CD4-positive, alpha-beta T cell (primary cell): ENCODE measurements at places on chromosomes 5 and 9.
A peak's percentile ranks its signal among the peaks of the same experiment; 100 is the strongest.

GRCh38 chr5:159504106-159504856 lies 174.0 kb upstream of the IL12B start:
- no peak for DNase-seq

DNA sequence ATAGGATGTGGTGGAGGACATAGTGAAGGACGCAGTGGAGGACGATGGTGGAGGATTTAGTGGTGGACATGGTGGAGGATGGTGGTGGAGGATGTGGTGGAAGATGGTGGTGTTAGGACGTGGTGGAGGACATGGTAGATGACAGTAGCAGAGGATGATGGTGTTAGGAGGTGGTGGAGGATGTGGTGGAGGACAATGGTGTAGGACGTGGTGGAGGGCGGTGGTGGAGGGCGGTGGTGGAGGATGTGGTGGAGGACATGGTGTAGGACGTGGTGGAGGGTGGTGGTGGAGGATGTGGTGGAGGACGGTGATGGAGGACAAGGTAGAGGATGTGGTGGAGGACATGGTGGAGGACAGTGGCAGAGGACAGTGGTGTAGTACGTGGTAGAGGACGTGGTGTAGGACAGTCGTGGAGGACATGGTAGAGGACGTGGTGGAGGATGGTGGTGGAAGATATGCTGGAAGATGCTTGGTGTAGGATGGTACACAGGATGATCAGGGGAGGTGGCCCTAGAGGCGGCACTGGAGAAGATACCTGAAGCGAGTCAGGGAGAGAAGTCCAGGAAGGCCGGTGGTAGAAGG lies 68.7 kb downstream of the S1PR3 start:
- no peak for DNase-seq

DNA sequence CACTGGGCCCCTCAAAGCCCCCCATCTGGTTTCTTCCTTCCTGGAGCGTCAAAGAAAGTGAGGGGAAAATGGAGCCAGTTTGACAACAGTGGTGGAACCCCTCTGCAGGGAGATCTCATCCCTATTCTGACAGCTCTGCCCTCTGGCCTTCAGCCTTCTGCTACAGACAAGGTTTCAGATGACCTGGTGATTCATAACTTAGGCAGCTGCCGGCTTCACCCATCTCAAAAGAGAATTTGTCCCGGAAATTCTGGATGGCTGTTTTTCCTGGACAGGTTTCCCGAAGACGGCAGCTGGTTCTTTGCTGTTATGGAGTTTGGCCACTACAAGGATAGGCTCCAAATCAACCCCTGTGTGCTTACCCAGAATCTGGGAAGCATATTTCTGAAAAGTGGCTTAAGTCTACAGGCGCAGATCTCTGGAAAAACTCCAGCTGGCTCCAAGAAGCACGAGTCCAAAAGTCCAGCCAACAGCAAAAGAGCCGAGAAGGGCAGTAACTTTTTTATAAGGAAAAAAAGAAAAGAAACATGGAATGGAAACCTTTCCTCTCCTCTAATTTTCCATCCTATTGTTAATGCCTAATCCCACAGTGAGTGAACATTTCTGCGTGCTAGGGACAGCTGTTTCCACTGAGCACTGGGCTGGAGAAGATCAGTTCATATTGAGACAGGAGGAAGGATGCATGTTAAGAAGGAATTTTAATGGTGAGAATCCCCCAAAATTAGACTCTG lies 54.5 kb downstream of the ZNF366 start:
- DNase-seq, result no peak

DNA sequence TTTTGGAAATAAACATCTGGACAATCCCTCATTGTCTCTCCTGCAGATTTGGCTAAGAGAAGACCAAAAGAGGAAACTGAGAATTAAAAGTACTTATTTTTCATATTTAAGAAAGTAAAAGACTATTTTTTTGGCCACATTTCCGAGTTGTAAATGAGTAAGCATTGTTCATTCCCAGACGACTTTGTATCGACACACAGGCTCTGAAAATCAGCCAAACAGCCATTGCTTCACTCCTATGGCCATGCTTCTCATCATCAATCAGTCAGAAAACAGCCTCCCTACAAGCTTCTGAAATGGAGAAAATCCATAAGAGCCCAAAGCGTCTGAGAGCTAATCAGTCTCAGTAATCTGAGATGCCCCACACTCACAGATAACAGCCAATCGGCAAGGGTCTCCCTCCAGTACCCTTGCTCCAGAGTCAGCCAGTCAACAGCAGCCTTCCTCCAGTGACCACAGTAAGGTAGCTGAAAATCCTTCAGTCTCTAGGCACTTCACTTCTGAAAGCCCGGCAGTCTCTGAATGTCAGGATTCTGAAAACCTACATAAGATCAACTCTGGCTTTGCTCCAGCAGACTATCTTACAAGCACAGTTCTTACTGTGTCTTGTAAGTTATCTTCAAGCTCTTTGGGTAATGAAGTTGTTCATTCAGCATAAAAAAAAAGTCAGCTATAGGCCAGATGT lies 30.9 kb downstream of the CDO1 start:
- no peak for DNase-seq

DNA sequence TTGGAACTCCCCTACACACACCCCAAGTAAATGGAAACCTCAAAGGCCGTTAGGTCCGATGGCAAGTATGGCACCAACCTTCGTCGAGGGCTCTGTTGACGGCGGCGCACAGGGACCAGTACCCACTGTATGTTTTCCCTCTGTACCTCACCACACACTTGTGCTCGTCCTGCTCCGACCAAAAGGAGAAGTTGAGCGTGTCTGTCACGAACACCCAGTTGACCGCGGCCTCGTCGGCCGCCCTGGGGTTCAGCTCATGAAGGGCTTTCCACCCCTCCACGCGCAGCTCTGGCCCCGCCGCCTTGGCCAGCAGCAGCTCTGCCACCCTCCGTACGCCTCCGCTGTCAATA lies 24.0 kb downstream of the HNRNPK start:
- peak; percentile 58 for DNase-seq

DNA sequence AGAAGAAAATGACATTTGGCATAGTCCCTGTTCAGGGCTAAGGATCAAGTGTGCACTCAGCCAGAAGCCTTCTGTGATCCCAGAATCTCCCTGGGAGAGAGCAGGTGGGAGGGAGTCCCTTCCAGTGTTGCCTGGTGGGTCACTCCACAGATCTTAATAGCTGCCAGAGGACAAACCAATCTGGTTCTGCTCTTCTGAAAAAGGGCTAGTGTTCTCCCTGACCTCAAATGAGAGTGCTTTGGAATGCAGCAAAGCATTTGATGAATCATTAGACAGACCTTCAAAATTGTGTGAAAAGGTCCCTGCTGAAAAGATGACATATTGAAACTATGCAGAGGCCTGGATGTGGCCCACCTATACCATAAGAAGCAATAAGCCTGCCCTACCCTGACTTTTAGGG lies 339.7 kb downstream of the TMEM232 start:
- DNase-seq, result no peak

DNA sequence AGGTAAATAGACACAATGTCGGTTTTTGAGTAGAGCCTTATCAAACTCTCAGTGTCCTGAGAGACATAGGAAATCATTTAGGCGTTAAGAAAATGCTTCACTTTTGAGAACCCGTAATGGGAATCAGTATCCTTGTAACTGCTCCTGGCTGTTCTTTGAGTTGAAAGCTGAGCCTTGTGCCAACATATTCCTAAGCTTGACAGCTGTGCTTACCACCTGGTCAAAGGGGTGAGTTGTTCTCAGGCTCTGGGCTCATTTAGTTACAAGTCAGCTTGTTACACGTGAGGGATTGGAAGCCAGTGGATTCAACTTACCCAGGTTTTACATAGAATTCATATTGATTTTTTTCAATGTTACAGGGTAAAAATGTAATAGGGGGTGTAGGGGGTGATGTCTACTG lies 145.9 kb downstream of the GABRB2 start:
- DNase-seq, result no peak

GRCh38 chr9:87670572-87671264 lies 55.2 kb upstream of the CTSL start:
- DNase-seq, result no peak

GRCh38 chr5:73111536-73111935 lies 8.8 kb upstream of the TMEM171 start:
- no peak for DNase-seq

- DNase-seq, result no peak
Measured at GRCh38 chr5:138037271-138037670, 4.4 kb upstream of the FAM13B start.

- no peak for DNase-seq
Measured at GRCh38 chr5:98638111-98638510, 135.4 kb upstream of the RGMB start.

- no peak for DNase-seq
Measured at GRCh38 chr5:122972877-122973276, 63.6 kb downstream of the PPIC start.

DNA sequence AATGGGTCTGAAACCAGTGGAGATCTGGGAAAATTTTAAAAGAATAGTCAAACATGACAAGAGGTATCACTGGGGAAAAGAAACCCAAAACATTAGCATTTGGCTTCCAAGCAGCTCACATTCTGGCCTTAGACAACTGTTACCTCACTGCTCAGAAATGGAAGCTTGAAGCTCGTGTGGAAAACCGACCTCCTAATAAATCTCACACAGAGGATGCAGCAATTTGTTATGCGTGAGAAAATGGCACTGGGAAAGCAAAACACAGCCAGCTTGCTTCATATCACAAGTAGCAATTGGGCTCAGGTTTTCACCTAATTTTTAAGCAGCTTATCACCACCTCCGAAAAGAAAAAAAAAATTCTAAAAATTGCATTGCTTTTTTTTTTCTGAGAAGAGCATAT lies 103.3 kb upstream of the TAS2R1 start:
- no peak for DNase-seq

GRCh38 chr9:83934569-83935275 lies 13.5 kb upstream of the KIF27 start:
- DNase-seq, result no peak
